ENCODE measurements at places on chromosomes 4 and X.

- no peak for DNase-seq
Measured at GRCh38 chr4:87442889-87443288, 20.5 kb downstream of the NUDT9 start.

DNA sequence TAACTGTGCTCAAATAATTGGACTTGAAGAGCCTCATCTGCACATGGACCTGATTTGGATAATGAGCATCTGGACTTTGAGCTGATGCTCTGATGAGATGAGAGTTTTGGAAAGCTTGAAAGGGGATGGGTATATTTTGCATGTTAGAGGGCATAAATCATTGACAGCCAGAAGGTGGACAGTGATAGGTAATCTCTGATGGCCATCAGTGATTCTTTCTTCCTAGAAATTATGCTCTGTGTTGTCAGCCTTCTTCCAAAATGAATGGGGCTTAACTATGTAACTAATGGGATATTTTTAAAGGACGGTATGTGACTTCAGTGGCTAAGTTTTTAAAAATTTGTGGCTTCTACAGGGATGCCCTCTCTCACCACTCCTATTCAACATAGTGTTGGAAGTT lies 334.0 kb downstream of the PTTG2 start:
- DNase-seq: no peak

- DNase-seq: no peak
Measured at GRCh38 chr4:139035650-139036049, 20.1 kb downstream of the NOCT start.

- DNase-seq: no peak
Measured at GRCh38 chr4:6049985-6050384, 31.8 kb upstream of the C4orf50 start.

DNA sequence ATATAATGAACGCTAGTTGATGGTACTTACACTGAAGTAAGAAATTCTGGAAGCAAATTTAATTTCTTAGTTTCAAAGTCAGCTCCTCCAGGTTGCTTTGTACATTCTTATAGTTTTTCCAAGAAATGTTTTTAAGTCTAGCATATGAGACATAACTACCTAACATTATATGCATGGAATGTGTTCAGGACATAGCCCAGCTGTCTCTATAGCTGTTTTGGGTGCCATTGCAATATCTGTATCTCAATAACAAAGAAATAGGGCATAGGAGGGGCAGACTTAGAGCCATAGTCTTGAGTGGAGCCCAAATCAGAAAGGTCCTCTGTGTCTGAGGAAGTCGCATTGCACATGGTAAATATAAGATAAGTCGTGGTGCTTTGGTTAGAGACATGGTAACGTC lies 143.4 kb downstream of the CBR4 start:
- DNase-seq: no peak

DNA sequence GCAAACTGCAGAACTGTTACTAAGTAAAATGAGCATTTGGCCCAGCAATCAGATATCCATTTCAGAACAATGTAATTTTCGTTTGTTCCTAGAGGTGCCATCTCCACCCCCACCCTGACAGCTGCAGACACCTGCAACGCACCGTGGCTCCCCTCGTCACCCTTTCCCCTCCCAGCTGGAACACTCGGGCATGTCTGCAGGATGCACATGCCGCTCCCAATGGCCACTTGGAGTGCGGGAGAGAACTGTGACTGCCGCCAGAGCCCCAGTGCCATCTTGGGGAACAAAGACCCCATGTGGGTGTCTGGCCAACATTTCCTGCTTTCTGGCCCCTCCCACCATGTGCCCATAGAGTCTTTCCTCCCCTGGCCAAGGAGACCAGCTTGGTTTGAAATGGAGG lies 436.2 kb downstream of the PCDH10 start:
- no peak for DNase-seq

DNA sequence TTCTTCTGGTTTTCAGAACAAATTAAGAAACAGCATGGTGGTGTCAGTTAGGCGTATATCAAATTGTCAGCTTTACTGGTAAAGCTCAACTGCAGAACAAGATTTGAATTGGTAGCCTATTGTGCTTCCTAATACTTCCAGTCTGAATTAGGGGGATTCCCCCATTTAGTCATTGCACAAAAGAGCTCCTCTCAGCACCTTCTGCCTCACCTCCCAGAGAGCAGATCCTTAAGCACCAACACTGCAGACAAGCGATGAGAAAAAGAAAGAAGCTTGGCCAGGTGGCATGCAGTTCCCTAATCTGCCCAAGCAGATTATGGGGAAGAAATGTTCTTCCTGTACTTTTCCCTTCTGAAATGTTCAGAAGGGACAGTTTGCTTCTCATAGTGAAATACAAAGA lies 9.2 kb downstream of the MAP9 start:
- DNase-seq: no peak

- no peak for DNase-seq
Measured at GRCh38 chr4:150609131-150609530, 27.2 kb downstream of the MAB21L2 start.

DNA sequence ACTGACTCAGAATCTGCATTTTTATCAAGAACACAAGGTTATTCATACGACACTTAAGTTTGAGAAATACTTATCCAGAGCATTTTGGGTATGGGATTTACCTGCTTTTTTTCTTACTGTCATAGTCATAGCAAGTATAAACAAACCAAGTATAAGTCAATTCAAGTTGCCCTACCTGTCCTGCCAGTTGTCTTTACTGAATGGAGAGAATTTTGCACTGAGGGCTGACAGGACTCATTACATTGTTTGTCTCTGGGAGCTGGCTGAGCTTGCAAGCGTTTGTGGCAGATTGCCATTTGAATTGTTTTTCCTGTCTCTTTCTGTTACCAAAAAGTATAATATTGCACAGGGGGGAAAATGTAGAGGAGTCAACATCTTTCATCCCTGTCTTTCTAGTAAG lies 278.9 kb upstream of the MAGEC2 start:
- no peak for DNase-seq

Measured in mucosa of descending colon (tissue), 3 donors.